ENCODE measurements at places on chromosomes 3 and 15.

DNA sequence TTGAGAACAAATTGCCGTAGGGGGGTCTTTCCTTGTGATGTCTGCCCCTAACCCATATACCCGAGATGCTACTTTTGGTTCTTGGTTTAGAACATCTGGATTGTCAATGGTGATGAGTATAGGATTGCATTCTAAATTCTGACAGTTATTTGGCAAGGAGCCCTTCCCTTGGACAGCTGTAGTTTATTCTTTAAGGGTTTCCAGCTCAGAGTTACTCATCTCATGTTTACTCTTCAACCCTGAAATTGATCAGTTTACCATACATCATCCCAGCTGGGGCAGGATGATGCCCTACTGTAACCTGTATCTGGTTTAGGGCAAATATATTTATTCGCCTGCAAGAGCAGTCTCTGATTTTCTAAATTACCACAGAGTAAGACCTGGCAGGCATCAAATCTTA is 85.7 kb upstream of the XCR1 start:
- no peak for DNase-seq

- DNase-seq = no peak
Observed at GRCh38 chr15:97978401-97979139, 18.1 kb downstream of the ARRDC4 start.

- DNase-seq = no peak
Observed at GRCh38 chr15:68620721-68621527, 42.1 kb downstream of the CORO2B start.

DNA sequence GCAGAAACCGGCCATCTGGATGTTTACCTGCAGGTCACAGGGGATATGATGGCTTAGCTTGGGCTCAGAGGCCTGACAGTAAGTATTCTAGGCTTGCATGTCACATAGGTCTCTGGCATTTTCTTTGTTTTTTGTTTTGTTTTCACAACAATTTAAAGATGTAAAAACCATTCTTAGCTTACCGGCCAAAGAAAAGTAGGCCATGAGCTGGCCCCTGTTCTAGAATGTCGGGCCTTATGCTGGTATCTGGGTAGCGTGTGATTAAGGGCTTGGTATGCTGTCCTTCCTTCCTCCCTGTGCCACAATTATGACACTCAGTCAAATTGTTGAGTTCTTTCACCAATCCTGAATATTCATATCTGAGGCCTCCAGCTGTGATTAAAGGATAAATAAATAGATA is 40.2 kb downstream of the C3orf85 start:
- DNase-seq = no peak

GRCh38 chr3:119347036-119347435 is 52.9 kb downstream of the ARHGAP31 start:
- no peak for DNase-seq

DNA sequence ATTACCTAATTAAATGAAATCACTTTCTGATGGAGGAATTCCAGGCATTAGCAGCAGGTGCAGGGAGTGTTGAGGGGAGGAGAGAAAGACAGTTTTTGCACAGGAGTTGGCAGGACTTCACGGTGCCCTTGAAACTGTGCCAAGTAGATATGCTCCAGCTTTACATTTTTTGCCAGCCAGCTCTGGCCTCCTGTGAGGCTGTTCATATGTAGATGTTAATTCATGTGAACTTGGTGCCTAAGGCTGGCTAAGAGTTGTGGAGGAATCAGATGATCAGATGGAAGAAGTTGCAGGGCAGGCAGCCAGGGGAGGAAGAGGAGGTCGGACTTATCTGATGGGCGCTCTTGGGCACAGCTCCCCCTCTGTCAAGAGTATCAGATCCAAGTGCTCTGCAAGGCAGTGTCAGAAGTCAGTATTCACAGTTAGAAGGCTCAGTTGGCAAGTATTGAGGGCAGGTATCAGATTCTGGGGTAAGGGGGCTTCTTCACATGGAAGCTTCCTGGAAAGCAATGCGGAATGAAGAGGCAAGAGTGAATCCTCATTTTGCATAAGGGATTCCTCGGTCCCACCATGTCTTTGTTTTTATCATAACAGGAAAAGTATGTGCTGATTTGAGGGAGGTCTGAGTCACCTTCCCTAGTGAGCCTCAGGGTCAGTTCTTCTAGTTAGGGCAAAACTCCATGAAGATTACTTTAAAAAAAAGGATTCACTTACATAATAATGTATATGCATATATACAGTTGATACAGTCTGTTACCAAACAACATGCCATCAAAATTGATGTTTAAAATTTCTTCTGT is 172.6 kb upstream of the UMPS start:
- no peak for DNase-seq

DNA sequence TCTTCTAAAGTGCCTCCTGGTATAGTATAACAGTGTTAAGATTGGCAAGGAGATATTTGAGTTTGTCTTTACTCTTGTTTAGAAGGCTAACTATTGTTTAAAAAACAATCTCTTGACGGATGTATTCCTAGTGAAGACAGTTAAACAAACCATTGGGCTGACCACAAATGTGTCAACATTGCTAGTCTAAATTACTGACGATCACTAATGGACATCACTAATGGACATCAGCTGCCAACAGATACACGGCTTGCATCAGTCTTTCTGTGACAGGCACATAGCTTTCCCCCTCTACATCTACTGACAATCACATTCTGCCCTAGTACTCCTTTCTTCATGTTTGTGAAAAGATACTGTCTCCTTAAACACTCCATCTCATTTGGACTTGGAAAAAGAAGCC is 57.1 kb upstream of the ETV5 start:
- DNase-seq = no peak

- DNase-seq = peak; percentile 85
Observed at GRCh38 chr3:42159706-42160472, 68.7 kb downstream of the TRAK1 start.

DNA sequence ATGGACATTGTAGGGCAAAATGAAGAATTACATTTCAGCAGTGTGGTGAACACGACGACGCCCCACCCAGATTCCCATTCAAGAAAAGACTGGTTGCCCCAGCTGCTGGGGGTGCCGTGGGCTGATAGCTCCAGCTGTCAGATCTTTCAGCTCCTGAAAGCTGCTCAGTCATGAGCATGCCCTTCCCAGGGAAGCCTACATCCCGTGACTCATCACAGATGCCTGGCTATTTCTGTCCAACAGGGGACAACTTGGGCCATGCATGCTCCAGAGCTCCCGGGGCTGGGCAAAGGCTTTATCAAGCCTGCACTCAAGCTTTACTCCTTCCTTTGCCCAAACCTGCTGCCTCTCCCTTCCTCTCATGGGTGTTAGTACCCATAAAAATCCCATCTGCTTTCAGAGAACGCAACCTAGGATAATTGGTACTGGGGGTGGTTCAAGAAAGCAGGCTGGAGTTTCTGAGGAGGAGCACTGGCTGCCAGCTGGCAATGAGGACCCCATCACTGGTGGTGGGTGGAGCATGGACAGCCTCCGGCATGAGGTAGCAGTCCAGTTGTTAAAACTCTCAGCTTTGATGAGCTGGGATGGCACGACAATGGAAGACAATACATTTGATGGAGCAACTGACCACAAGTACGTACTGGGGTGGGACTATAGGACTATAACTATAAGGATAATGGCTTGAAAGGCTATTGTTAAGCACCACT is 16.4 kb upstream of the ST8SIA2 start:
- no peak for DNase-seq

GRCh38 chr3:123934250-123934649 is 26.8 kb downstream of the CCDC14 start:
- DNase-seq = no peak

- DNase-seq = no peak
Observed at GRCh38 chr3:58654466-58654865, 12.1 kb downstream of the FAM3D start.

DNA sequence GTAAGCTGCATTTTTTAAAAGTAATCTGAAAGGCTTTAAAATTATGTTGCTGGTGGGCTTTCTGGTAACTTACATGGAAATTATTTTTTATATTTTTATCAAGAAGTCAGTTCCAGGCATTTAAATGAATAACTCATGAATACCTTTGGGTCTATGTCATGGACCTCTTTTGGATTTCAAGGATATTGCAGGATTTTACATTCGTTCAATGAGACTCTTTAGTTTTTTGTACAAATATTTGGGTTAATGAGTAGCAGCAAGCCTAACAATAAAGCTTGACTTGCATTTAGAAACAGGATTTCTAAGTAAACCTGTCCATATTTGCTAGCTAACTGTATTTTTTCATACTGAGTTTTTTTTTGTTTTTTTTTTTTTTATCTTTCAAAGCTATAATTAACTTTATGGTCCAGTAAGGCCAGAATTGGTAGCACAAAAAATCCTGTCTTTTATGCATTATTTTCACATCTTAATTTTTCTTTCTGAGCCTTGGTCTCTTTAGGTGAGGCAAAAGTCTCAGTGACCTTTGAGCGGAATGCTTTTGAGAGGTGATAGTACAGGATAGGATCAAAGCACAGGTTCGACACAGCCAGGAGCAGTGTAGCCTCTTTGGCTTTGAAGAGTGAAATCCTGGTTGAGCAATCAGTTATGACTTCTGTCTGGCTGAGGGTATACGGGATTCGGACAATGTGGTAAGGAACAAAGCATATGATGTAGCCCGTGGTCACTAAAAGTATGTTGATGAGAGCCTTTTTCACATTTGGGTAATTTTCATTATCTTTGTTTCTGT is 4.8 kb downstream of the GPR171 start:
- no peak for DNase-seq

DNA sequence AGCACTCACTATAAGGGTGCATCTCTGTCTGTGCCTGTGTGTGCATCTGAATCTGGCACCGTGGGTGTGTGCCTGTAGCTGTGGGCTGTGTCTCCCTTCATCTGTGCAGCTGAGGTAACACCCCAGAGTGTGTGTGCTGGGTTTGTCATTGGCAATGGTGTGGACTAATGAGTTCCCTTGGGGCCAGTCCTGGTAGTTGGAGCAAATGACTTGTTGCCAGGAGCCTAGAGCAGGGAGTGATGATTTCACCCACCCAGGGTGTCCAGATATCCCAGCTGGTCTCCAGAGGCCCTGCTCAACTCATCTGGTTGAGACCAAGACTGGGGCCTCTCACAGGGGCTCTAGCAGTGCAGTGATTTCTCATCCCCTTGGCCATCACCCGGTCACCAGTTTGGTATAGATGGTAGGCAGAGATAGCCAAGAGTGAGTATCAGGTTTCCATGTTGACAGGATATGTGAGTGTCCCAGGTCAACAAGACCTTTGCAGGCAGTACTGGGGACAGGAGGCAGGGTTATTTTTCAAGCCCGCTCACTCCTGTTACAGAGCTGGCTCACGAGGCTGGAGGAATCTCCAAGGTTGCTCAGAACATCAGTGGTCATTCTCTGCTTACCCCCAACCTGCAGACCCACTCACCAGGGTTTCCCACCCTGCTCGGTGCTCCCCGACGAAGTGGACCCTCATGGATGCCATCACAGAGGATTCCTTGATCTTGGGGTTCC is 4.1 kb upstream of the HDAC11 start:
- no peak for DNase-seq

DNA sequence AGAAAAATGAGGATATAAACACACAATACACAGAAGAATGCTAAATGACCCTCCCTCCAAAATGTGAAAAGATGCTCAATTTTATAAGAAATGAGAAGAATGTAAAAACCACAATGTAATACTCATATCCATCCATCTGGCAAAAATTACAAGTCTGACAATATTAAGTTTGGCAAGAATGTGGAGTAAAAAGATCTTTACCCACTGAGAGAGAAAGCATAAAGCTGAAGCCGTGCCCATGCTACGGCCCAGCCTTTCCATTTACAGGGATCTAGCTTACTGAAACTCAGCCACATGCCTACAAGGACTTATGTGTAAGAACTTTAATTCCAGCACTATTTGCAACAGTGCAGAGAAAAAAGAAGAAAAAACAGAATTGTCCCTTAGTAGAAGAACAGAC is 42.9 kb downstream of the ATP13A3 start:
- DNase-seq = no peak

GRCh38 chr15:25183581-25184251 is 228.9 kb downstream of the SNRPN start:
- no peak for DNase-seq

DNA sequence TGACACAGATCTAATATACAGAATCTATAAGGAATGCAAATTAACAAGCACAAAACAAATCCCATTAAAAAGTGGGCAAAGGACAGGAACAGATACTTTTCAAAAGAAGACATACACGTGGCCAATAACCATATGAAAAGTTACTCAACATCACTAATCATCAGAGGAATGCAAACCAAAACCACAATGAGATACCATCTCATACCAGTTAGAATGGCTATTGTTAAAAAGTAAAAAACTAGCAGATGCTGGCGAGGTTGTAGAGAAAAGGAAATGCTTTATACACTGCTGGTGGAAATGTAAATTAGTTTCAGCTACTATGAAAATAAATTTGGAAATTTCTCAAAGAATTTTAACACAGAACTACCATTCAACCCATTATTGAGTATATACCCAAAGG is 50.7 kb downstream of the ADAMTS17 start:
- DNase-seq = no peak

DNA sequence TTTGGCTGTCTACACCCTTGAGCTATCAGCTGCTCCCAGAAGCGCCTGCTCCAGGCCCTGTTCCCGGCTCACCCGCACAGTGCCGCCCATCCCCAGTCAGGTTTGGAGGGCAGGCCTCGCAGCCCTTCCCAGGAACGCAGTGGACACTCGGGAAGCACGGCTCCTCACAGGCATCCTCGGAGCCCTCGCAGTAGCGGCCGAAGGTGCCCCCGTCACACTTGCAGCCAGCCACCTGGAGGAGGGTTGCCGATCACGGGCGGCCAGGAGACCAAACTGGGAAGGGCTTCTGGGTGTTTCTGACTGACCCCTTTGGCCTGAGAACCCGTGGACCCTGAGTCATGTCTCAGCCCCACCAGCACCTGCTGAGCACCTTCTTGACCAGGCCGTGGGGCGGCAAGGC is 33.4 kb downstream of the MUC20 start:
- no peak for DNase-seq

GRCh38 chr15:71148048-71148447 is 32.8 kb downstream of the THSD4 start:
- no peak for DNase-seq

DNA sequence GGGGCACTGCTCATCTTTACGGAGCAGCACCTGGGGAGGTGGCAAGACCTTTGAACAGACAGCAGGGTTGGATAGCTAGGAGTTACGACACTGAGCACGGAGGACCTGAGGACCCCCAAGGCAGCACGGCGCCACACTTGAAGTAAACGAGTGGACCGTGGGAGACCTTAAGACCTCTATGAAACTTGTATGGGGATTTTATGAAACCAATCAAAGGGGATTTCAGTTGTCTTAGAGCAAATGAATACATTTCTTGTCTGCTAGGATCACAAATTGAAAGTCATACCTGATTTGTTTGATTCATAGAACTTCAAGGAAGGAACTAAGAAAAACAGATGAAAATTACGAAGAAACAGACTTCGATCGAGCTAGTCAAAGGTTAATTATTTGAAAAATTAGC is 281.2 kb downstream of the MECOM start:
- DNase-seq = no peak

DNA sequence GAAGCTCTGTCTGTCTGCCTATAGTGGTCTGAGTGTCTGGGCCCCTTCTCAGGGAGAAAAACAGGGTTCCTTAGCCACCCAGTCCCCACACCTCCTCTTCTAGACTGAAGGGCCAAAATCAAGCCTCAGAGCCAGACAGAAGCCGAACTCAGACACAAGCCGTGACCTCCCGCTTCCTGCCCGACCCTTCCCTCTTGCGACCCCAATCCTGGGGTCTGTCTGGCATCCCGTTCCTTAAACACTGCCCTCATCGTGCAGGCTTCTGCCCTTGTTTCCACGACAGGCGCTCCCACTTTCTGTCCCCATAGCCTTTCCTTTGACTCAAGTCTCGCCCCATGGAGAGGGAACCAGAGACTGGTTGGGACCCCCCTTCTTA is 32.3 kb downstream of the EPHB3 start:
- DNase-seq = no peak

All from LoVo (cell line).